ENCODE measurements at places on chromosomes 2 and 18.

DNA sequence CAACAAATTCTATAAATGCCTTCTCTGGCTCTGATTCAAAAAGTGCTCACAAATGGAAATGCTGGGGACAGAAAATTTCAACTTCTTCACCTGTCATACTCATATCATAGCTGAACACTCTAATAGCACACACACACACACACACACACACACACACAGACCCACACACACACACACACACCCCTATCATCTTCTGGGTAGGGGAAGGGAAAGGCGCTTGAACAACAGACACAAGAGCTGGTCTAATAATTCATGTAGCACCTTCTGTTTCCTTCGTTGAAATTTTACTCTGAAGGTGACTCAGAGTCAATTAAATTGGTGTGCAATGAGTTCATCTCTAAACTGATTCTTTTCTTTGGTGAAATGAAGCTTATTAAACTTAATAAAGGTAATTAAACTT, 32.9 kb downstream of the CD28 start:
- DNase-seq, result no peak

DNA sequence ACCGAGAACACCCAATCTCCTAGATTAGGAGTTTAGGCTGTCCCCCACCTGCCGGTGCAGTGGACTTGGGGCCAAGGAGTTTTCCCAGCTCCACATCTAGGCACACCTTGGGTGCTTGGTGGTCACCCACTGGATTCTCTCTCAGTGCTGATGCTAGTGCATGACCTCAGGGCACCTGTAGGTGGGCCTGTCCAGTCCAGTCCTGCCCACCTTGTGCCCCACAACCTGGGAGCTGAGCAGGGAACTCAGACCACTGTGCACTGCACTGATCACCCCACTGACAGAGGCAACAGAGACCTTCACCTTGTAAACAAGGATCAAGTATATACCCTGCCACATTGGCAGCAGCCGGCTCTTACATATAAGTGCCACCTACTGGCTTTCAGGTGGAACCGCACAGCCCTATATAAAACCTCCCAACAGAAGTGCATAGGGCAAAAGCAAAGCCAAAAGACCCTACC, 12.7 kb upstream of the CDH19 start:
- peak; percentile 60 for DNase-seq

DNA sequence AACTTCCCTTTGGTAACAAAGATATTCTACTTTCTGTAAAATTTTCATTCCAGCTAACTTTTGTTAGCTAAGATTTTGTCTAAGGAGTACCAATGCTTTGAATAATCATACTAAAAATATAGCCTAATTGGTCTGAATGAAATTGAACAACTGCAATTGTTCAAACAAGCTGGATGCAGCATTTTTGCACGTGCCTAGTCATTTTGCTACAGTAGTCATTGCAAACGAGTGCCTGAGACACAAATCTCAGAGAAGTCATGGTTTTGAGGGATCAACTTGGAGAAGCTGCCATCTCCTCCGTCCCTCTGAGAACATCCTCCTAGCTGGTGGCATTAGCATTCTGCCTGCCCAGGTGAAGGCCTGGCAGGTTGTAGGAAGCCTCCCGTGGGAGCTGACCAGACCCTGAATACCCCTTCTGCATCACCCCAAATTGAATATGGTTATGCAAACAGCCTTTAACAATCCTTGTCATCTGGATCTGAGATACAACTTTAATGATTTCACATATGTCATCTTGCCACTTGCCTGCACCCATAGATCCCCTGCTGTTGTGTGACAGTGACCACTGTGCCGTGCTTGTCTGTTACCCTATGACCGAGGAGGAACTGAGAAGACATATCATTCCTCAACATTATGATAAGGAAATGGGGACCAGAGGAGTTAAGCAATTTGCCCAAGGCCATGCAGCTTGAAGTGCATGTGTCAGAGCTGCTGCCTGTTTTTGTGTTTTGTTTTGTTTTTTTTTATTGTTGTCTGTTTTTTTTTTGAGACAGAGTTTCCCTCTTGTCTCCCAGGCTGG, 29.1 kb upstream of the MGAT4A start:
- DNase-seq, result no peak

GRCh38 chr18:74450626-74451025, 6.5 kb downstream of the DIPK1C start:
- DNase-seq, result no peak

DNA sequence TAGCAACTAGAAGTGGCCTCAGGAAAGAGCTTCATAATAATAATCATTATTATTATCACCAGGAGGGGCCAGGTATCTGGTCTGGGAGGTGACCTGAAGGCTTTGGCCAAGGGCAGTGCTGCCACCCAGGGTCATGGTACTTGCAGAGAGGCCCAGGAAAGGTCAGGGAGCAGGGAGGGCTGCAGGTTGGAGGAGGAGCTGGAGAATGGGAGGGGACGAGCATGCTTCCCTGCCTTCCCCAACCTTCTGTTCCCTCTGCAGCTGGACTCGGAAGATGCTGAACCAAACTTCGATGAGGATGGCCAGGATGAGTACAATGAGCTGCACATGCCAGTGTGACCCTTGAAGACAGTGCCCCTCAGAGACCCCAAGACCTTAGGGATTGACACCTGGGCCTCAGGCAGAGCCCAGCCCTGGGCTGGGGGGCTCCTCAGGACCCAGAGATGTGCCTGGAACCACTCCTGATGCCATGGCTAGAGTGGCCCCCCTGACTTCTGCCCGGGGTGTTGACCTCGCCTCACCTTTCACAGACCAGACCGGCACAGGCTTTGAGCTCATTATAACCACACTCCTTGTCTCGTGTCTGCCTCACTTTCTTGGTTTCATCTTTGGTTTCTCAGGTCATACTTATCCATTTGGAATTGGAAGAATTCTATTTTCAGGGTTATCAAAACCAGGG, 14.1 kb downstream of the SLC4A3 start:
- no peak for DNase-seq

DNA sequence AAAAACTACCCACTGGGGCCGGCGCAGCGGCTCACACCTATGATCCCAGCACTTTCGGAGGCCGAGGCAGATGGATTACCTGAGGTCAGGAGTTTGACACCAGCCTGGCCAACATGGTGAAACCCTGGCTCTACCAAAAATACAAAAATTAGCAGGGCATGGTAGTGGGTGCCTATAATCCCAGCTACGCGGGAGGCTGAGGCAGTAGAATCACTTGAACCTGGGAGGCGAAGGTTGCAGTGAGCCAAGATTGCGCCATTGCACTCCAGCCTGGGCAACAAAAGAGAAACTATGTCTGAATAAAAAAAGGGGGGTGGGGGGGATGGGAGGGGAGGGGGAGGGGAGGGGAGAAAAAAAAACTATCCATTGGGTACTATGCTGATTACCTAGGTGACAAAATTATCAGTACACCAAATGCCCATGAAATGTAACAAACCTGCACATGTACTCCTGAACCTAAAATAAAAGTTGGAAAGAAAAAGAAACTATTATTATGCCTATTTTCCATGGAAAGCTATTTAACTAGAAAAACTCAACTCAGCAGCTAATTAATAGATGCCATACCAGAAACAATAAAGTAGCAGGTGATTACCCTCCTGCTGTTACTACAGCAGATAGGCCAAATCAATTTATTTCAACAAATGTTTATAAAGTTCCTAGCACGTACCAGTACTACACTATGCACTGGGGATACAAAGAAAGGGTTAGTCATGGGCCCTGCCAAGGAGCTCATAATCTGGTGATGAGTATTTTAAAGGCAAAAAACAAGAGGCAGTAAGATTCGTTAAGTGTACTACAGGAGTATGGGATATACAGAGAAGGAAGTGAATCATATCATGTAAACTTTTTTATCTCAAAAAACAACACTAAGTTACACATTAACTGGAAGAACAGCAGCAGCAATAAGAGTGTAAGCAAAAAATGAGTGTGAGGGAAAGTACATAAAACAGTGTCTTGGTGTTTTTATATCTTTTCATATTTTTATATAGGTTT, 112.8 kb upstream of the SLC39A10 start:
- DNase-seq, result no peak

DNA sequence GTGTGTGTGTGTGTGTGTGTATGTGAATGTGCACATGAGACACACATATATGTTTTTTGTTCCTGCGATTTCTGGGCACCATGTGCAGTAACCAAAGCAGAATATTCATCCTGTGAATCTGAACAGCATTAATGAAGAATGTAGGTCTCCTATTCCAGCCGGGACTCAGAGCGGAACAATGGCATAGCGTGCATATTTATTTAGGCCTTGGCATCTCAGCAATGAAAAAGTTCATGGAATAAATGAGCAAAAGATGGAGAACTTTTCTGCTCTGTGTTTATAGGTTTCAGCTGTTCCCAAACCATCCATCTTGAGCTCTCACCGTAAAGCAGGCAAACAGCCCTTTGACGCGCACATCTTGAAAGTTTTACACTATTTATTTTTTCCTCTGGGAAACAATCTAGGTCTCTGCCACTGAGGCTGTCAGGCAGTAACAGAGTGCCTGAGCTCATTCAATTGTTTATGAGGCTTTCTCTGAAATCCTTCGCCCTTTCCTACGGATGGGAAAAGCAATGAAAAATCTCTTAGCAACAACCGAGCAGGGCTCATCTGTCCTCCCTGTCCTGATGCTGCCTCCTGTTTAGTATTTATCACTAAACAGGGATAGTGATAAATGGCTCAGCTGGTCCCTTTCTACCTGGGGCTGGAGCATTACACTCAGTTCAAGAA, 146.2 kb upstream of the MSH6 start:
- DNase-seq, result no peak

GRCh38 chr2:134866498-134867099, 28.2 kb downstream of the ACMSD start:
- DNase-seq, result no peak

GRCh38 chr2:108266218-108266617, 22.5 kb upstream of the SULT1C2 start:
- DNase-seq, result no peak

DNA sequence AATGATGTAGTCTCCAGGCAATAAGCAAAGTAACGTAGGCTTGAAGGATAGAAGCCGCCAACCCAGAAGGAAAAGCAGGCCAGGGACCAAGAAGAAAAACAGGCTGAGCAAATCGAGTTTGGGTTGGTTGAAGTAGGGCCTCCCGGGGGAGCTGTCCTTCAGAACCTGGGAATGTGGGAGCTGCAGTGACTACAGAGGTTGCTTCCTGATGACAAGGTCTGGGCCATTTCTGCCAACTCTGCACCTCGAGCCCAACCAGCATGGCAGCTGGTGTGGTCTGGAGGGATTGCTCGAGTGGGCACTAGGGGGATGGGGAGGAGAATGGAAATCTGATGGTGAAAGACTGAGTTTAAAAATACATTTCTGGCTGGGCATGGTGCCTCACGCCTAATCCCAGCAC, 14.1 kb downstream of the ACMSD start:
- DNase-seq, result peak; percentile 3

- no peak for DNase-seq
Measured at GRCh38 chr2:131056204-131056931, 36.9 kb downstream of the FAM168B start.

- DNase-seq, result no peak
Measured at GRCh38 chr2:222358876-222359275, 60.1 kb upstream of the PAX3 start.

GRCh38 chr18:3879114-3879835, 429.3 kb downstream of the TGIF1 start:
- no peak for DNase-seq

GRCh38 chr2:21356086-21356856, 232.5 kb downstream of the TDRD15 start:
- DNase-seq, result no peak

DNA sequence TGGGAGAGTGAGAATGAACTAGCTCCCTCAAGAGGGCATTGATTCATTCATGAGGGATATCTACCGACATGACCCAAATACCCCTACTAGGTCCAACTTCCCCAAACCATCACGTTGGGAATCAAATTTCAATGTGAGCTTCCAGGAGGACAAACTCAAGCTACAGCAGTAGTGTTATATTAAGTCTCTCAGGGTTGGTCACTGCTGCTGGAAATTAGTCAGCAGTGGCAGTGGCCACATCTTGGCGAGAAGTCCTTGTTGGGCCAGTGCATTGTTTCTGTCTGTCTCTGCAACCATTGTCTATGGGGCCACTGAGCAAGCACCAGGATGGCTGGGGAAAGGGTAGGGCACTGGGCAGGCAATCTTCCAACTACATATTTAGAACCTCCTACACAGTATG, 47.5 kb downstream of the THUMPD2 start:
- DNase-seq, result no peak

DNA sequence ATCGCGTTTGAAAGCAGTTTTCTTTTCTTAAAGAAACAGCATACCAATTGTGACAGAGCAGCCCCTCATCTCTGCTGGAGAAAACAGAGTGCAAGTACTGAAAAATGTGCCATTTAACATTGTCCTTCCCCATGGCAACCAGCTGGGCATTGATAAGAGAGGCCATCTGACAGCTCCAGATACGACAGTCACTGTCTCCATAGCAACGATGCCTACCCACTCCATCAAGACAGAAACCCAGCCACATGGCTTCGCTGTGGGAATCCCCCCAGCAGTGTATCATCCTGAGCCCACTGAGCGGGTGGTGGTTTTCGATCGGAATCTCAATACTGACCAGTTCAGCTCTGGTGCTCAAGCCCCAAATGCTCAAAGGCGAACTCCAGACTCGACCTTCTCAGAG, 9.5 kb downstream of the GRHL1 start:
- DNase-seq, result no peak

DNA sequence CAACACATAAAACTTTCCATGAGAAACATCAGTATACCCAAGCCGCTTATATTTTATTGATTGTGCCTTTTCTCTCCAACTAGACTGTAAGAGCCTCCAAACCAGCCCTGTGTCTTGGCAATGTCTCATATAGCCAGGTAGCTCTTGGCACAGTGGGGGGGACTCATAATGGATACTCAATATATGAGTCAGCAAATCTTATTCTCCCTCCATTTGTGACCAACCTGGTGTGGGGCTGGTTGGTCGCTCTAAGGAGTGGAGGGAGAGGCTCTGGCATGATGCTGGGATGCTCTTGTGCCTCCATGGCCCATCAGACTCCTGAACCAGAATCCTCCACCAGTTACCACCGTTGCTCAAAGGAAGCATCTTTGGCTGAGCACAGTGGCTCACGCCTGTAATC, 32.0 kb downstream of the EFR3B start:
- DNase-seq, result no peak

DNA sequence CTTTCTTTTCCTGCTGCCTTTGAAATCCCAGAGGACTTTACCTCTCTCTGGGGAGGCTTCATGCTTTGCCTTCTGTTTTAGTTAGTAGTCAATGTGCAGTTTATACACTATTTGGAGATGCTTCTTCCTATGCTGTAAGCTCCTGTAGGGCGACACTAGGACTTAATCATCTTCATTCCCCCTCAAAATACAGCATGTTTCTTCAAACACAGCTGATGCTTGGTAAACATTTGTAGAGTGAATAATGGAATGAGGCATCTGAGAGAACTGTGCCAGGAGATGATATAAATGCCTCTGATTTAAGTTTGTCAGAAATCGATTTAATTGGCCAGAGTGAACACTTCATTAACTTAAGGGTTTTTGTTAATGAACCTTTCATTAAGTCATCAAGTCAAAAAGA, 43.4 kb downstream of the LHCGR start:
- no peak for DNase-seq

GRCh38 chr2:72457801-72458516, 310.3 kb upstream of the CYP26B1 start:
- DNase-seq, result no peak

- no peak for DNase-seq
Measured at GRCh38 chr2:221134718-221135117, 437.4 kb downstream of the EPHA4 start.

- DNase-seq, result no peak
Measured at GRCh38 chr2:236610991-236611821, 41.6 kb downstream of the ACKR3 start.
